GM12891 (cell line): ENCODE measurements at places on chromosomes 12 and 14.

GRCh38 chr14:61736751-61737150 is 25.5 kb upstream of the SNAPC1 start:
- DNase-seq: no peak

DNA sequence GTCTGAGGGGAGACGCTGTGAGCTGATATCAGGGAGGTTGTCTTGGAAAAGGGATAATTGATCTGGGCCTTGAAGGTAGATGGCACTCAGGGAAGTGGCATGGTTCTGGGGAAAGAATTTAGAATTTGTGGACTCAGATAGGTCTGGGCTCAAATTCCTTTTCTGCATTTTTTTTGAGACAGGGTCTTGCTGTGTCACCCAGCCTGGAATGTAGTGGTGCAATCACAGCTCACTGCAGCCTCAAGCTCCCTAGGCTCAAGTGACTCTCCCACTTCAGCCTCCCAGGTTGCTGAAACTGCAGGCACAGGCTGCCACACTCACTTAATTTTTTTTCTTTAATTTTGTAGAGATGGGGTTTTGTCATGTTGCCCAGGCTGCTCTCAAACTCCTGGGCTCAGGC is 98.1 kb upstream of the NCOR2 start:
- no peak for DNase-seq

DNA sequence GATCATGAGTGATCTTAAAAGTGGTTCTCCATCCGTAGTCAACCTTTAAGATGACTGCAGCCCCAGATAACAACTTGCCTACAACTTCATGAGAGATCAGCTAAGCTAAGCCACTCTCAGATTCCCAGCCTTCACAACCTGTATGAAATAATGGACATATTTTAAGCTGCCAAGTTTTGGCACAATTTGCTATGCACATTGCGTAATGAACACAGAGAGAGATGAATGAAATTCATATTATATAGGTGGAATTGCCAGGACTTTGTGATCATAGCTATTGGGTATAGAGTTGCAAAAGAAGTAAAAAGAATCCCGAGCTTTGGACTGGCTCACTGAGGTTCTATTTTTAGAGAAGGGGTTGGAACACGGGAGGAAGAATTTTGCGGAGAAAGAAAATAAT is 59.1 kb upstream of the EGLN3 start:
- no peak for DNase-seq

- no peak for DNase-seq
Observed at GRCh38 chr12:7090222-7090998, 1.8 kb downstream of the C1R start.

- no peak for DNase-seq
Observed at GRCh38 chr14:70919774-70920173, 12.5 kb downstream of the PCNX1 start.

- DNase-seq: no peak
Observed at GRCh38 chr12:2283916-2284315, 231.1 kb downstream of the CACNA1C start.

DNA sequence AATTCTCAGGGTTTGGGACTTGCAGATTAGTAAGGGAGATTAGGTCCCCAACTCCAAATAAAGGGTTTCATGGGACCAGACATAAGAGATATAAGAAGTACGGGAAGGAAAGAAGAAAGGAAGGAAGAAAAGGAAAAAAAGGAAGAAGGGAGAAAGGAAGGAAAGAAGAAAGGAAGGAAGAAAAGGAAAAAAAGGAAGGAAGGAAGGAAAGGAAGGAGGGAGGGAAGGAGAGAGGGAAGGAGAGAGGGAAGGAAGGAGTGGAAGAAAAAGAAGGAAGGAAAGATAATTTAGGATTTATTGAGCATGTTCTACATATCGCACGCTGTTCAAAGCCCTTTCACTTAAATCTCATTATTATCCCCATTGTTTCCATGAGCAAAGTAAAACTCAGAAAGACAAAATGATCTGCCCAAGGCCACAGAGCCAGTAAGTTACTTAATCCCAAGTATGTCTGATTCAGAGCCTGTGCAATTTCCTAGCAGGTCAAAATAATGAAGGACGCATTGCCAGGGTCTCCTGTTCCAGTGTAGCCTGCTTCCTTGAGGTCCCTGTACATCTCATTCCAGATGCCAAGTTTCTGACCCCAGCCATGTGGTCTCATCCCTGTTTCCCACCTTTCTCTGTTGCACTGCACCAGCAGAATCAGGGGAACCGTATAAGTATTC is 3.9 kb upstream of the HDAC7 start:
- no peak for DNase-seq

- DNase-seq: no peak
Observed at GRCh38 chr12:46442239-46442638, 69.7 kb upstream of the SLC38A2 start.
